ENCODE measurements at places on chromosomes 12 and 14.

DNA sequence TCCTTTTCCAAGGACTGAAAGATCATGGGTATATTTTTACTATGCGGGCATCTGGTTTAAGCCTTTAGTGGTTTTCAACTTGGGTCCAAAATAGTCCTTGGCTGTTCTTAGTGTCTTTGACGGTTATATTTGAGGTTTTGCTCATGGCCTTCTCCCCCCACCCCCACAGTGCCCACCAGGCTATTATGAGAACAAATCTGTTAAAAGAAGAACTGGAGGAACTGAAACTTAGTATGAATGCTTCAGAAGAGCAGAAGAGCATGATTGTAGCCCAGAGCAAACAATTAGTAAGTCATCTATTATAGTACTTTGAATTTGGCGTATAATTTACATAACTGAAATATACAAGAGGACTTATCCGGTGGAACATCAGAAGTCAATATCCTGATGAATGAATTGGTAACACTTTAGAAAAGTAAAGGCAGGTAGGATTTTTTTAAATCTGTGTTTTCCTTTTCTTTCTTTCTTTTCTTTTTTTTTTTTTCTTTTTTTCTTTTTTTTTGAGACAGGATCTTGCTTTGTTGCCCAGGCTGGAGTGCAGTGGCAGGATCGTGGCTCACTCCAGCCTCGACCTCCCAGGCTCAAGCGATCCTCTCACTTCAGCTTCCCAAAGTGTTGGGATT is 71.8 kb upstream of the BCAT1 start:
- H3K36me3 ChIP-seq, result no peaks in the 10 kb centered on the region
- no peak for DNase-seq
- no peaks in the 10 kb centered on the region for H3K4me1 ChIP-seq
- no peak overlapping the region for H3K4me3 ChIP-seq
- H3K27ac ChIP-seq, result no peak overlapping the region

GRCh38 chr12:86138770-86139169 is 117.4 kb downstream of the MGAT4C start:
- DNase-seq, result no peak
- no peaks in the 10 kb centered on the region for H3K27me3 ChIP-seq
- H3K36me3 ChIP-seq, result no peaks in the 10 kb centered on the region
- H3K4me1 ChIP-seq, result no peaks in the 10 kb centered on the region

DNA sequence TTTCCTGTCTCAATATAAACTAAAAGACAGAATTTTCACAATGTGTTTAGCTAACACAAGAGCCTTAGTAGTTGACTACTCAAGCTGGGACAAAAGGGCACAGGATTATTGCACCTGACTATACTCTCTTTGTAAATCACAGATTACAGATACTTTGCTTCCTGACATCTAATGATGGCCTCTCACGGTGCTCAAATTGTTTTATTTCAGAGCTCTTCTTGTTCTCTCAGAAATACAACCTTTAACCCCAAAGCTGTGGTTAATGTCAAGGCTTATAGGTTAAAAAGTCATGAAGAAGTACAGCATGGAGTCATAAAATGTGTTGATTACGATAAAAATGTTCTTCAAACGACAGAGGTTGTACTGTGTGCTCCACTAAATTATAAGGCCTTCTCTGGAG is 89.9 kb upstream of the CPNE8 start:
- no peaks in the 10 kb centered on the region for H3K4me1 ChIP-seq
- H3K27ac ChIP-seq, result no peak overlapping the region
- H3K4me3 ChIP-seq, result no peak overlapping the region
- H3K27me3 ChIP-seq, result no peaks in the 10 kb centered on the region

DNA sequence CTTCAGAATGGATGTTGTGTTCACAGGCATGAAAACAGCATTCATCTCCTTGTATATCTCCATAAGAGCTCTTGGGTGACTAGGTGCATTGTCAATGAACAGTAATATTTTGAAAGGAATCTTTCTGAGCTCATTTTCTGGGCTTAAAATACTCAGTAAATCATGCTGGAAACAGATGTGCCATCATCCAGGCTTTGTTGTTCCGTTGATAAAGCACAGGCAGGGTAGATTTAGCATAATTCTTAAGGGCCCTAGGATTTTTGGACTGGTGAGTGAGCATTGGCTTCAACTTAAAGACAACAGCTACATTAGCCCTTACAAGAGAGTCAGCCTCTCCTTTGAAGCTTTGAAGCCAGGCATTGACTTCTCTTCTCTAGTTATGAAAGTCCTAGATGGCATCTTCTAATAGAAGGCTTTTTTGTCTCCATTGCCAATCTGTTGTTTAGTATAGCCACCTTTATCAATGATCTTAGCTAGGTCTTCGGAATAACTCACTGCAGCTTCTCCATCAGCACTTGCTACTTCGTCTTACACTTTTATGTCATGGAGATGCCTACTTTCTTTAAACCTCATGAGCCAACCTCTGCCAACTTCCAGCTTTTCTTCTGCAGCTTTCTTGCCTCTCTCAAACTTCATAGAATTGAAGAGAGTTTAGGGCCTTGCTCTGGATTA is 79.6 kb upstream of the PSMA6 start:
- no peak for DNase-seq
- H3K4me3 ChIP-seq, result no peak overlapping the region
- no peaks in the 10 kb centered on the region for H3K36me3 ChIP-seq
- H3K27ac ChIP-seq, result no peak overlapping the region

DNA sequence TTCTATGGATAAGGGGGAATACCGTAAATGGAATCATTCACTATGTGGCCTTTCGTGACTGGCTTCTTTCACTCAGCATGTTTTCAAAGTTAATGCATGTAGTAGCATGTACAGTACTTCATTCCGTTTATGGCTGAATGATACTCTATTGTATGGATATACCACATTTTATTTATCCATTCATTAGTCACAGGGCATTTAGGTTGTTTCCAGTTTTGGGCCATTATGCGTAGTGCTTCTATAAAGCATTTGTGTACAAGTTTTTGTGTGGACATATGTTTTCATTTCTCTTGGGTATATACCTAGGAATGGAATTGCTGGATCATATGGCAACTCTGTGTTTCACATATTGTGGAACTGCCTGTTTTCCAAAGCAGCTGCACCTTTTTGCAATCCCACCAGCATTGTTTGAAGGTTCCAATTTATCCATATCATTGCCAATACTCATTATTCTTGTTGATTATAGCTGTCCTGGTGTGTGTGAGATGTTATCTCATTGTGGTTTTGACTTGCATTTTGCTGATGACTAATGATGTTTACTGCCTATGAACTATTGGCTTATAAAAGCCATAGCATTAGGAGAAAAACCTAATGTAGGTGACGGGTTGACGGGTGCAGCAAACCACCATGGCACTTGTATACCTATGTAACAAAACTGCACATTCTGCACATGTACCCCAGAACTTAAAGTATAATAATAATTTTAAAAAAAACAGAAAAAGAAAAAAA is 45.5 kb downstream of the ATF7IP start:
- no peak overlapping the region for H3K4me3 ChIP-seq
- H3K4me1 ChIP-seq, result no peaks in the 10 kb centered on the region
- H3K36me3 ChIP-seq, result no peaks in the 10 kb centered on the region
- DNase-seq, result no peak
- no peaks in the 10 kb centered on the region for H3K27me3 ChIP-seq

DNA sequence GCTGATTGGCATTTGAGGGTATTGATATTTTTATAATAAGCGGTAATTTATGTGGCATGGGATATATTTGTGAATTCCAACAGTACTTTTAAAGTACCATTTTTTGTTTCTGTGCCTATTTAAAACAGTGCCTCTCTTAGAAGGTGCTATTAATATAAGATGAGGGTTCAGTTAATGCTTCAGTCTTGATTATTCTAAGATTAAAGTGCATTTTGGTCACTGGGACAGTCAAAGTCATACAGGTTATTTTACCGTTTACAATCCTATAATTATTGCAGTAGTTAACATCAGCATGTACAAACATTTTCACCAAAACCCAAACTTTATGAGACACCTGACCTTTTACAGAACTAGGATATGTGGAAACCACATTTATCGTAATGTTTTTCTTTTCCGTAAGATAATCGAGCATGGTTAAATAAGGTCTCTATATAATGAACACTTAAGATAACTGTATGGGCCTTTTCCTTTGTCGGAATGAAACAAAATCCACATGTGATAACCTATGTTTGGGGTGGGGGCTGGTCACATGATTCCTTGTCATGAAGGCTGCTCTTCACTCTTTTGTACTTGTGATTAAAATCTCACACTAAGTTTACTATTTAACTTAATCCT is 37.7 kb upstream of the DNM1L start:
- H3K4me1 ChIP-seq, result no peaks in the 10 kb centered on the region
- no peaks in the 10 kb centered on the region for H3K27me3 ChIP-seq
- no peaks in the 10 kb centered on the region for H3K36me3 ChIP-seq
- DNase-seq, result no peak

DNA sequence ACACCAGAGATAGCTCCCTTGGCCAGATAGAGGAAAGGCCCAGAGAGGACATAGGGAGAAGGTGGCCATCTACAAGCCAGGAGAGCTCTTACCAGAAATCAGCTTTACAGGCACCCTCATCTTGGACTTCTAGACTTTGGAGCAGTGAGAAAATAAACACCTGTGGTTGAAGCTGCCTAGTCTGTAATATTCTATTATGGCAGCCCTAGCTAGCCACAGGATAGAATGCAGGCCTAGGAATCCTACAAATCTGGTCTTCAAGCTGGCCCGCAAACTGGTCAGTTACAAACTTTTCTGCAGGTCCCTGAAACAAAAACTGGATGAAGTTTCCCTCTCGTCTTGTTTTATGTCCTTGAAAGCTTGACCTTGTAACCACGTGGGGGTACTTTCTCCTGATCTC is 92.4 kb downstream of the BCAT1 start:
- peaks cover 3% of the 10 kb centered on the region for H3K4me1 ChIP-seq
- no peaks in the 10 kb centered on the region for H3K27me3 ChIP-seq
- H3K36me3 ChIP-seq, result no peaks in the 10 kb centered on the region

DNA sequence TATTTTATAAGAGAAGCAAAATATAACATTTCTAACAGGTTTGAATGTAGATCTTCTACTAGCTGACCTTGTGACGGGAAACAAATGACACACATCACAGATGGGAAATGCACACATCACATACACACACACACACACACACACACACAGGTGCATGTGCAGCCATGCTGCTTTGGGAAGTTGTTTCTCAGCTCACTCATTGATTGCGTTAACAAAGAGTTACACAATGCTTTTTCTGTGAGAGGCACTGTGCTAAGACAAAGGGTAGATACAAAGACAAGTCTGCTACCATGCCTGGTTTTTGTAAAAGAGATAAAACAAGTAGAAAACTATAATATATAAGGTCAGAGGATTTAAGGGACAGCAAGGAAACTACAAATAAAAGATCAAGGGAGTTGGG is 1.3 kb upstream of the NR1H4 start:
- no peak overlapping the region for H3K4me3 ChIP-seq
- no peaks in the 10 kb centered on the region for H3K36me3 ChIP-seq
- no peaks in the 10 kb centered on the region for H3K27me3 ChIP-seq
- no peak for DNase-seq
- H3K27ac ChIP-seq, result no peak overlapping the region

GRCh38 chr12:118060301-118061010 is 523 bp downstream of the WSB2 start:
- H3K4me1 ChIP-seq, result peaks cover 4% of the 10 kb centered on the region
- H3K4me3 ChIP-seq, result peak overlapping the region; percentile 89

DNA sequence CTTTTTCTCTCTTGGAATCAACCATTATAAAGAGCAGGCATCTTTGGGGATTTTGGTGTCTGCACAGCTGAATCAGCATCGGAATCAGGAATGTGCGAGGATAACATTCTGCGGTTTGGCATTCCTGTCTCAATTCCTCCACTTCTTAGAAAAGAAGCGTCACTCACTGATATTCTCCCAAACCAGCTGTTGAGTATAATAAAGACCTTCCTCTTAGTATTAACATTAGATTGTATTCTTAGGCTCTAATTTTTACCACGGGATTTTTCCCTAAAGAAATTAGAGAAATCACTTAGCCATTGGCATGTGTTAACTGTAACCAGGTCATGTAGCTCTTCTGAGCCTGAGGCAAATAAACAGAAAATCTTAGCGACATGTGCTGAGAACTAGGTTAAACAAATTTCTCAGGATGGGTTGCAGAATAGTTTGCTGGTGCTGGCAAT is 128.7 kb downstream of the TMX1 start:
- H3K4me1 ChIP-seq, result peaks cover 7% of the 10 kb centered on the region
- no peak for DNase-seq
- H3K27me3 ChIP-seq, result no peaks in the 10 kb centered on the region
- no peaks in the 10 kb centered on the region for H3K36me3 ChIP-seq
